ENCODE measurements at places on chromosomes 12 and 14.

- DNase-seq, result no peak
Measured at GRCh38 chr12:73383584-73384222, 1111.5 kb downstream of the TRHDE start.

DNA sequence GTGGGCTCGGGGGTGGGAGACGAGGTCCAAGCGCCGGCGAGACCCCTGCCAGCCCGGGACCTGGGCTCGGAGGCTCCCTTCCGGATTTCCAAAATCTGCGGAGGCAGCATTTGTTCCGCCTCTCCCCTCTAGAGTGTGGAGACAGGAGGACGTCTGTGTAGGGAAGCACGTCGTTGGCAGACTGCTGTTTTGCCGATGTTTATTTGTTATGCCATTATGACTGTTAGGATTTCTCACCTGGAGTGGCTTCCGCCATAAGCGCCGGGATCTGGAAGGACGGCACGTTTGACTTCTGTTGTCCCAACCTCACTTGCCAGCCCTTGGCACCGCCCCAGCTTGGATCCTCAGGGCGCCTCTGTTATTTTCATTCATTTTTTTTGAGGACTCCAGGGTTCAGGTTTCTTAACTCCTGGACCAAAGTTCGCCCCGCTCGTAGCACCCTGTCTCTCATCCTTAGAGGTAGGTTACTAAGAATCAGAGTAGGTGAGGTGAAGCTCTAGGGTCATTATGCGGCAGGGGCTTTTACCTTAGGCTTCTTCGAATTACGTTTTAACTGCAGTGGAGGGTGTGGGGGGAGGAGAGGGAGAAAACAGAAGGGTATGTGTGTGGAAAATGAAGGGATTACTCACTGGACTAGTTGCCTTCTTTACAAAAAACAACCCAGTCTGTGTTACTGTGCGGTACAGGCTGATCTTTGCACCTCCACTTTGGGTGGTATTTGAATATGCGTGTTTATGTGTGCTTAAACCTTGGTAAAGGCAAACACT, 547 bp upstream of the PYGL start:
- no peak for DNase-seq

DNA sequence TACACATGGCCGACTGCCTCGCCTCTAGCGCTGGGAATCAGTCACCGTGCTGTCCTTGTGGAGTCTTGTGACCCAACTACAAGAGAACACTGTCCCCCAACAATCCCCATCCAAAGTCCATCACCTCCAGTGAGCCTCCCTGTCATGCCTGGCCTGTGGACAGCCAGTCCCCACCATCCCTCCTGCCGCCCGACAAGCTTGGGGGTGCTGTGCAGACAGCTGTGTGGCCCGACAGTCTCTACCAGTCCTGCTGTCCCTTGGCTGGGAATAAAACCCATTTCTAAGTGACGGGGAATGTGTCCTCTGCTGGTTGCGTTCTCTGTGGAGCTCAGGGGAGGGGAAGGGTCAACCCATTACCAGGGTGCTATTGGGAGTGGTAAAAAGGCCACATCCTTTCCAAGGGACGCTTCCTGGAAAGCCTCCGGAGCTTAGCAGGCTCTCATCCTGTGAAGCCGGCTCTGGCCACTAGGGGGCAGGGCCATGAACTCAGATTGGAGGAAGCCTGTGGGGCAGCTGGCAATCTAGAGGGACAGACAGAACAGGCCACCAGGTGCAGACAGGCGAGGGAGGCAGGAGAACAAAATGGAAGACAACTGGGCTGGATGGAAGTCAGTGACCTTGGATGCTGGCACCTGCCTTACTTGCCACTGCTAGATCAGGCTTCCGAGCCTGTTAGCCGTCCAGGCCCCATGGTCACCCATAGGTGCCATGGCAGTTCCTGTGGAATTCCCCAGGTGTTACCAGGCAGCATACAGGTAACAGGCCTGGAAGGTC, 12.0 kb upstream of the BLTP3B start:
- peak; percentile 78 for DNase-seq

DNA sequence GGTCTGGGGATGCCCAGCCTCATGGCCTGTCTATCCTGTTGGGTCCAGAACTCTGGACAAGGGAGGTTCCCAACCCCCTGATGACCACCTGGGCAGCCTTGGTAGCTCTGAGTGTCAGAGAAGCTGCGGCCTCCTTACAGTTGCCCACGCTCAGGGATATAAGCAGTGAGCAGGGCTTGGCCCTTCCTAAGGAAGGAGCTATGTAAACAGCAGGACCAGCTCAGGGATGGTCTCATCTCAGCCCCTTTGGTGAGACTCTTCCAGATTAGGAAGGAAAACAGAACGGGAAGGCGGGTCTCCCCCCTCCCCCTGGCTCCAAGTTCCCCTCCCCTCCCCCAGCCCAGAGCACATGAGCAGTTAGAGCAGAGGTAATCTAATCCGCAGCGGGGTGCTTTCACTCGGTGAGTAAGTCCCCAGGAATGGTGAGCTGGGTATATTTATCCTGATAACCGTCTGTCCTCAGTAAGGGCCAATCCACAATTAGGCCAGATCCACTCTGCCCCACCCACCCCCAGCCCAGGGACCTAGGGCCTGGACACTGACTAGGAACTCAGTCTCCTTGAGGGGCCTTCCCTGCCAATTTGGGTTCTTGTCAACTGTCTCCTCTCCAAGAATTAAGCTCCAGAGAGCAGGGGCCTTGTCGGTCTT, 29.5 kb upstream of the RPLP0 start:
- DNase-seq, result no peak

DNA sequence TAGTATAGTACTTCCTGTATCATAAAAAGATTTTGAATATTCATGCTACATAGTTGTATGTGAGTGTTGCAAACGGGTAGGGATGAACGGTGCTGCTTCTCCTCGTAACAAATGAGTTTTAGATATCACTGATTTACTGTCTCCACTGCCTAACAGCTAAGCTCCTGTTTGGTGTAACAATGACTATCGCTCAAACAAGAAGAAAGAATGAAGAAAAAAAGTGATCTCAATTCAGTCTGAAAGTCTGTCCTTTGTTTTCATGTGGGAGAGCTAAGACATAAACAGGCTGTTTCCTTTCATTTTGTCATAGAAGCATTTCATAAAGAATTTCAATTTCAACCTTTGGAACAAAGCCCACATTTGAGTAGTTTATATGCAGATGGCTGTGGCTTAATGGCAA, 26.1 kb upstream of the RTRAF start:
- DNase-seq, result no peak

GRCh38 chr14:28461389-28461788, 305.2 kb upstream of the FOXG1 start:
- no peak for DNase-seq

DNA sequence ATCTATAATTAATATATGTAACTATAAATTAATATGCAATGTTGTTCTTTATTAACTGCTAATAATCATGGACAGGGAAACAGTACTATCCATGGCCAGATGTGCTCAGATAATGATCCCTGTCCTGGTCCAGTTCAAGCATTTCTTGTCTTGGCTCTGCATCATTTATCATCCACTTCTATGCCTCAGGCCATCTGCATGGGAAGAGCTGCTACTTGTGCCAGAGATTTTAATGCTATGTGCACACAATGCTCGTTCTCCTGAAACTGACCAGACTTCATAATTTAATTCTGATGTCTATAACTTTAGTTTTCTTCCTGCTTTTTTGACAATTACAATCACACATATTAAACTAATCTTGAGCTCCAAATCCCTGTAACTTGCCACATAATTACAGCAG, 11.2 kb upstream of the TMX1 start:
- no peak for DNase-seq

- DNase-seq, result no peak
Measured at GRCh38 chr12:113823016-113823415, 143.1 kb downstream of the RBM19 start.

- DNase-seq, result no peak
Measured at GRCh38 chr12:125110641-125111360, 45.6 kb downstream of the AACS start.

DNA sequence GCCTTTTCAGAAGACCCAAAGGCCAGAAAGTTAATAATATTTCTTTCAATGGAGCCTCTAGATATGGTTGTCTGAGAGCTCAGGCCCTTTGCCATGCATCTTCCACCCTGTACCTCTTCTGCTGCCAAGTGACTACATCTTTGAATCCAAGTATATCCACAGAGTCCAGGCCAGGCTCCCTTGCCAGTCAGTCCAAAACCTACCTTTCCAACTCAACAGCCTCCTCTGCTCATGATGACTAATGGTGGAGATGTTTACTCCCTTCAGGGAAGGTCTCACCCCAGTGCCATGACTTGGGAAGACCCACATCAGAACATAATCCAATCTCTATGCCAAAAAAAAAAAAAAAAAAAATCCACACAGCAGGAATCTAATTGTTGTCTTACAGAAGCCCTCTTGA, 20.4 kb downstream of the TTC9 start:
- no peak for DNase-seq

DNA sequence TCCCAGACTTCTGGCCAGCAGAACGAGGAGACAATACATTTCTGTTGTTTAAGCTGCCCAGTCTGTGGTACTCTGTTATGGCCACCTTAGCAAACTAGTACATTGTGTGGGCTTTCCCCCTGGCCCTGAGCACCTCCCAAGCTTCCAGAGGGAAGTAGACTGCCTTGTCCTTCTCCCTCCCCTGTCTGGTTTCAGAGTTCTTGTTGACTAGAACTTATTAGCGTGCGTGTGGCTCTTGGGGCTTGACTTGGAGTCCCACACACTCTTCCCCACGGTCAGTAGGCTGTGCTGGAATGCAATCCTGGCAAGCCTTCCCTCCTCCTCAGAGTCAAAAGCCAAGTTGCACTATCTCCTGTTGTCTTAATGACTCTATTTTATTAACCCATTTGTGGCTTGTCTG, 27.7 kb downstream of the FBLN5 start:
- no peak for DNase-seq

DNA sequence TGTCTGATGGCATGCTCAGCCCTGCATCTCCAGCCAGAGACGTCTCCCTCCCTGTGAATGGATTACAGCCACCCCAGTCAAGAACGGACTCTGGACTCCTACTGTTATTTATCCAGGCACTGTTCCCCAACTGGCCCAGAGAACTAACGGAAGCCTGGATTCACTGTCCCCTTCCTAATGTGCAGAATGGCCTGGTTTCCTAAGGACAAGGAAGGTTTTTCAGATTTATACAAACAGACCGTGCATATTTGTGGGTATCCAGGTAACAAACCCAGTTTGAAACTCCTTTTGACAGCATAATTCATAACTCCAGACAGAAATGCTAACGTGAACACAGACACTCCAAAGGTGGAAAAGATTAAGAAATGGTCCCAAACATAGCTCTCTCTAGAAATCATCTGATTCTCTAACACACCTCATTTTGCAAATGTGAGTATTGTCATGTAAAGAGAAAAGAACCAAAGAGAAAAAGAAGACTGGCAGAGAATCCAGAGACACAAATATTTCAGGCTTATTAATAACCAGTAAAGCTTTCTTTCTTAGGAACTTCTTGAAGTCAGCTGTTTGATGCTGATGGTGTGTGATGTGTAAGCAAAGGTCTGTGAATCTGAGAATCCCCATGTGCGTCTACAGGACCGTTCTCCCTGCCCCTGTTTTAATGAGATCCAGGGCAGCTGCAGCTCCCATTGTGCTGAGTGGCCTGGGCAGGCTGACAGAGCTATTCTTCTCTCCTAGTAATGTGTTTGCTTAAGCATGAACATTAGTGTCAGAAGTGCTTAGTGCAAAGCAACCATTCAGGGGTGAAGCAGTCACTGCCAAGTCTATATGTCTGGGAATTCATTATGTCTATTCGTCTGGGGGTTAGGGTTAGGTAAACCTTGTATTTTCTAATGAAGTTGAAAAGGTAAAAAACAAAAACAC, 86.8 kb upstream of the HIF1A start:
- no peak for DNase-seq

- no peak for DNase-seq
Measured at GRCh38 chr12:90355711-90356355, 599.1 kb downstream of the CCER1 start.

GRCh38 chr12:88870000-88870737, 289.9 kb upstream of the KITLG start:
- no peak for DNase-seq

DNA sequence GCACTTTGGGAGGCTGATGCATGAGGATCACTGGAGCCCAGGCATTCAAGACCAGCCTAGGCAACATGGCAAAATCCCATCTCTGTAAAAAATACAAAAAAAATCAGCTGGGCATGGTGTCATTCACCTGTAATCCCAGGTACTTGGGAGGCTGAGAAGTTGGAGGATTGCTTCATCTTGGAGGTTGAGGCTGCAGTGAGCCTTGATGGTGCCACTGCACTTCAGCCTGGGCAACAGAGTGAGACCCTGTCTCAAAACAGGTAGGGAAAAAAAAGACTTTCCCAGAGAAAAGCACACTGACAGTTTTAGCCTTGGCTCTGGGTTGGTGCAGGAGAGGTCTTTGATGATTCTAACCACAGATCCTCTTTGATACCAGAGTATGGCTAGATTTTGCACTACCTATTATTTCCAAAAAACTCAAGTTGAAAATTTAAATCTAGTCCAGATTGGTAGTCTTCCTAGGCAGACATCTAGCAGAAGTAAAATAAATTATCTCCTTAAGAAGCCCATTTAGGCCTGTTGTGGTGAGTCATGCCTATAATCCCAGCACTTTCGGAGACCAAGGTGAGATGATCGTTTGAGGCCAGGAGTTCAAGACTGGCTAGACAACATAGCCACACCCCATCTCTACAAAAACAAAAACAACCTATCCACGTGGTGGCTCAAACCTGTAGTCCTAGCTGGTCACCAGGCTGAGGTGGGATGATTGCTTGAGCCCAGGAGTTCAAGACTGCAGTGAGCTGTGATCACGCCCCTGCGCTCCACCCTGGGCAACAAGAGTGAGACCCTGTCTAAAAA, 18.6 kb downstream of the LARP4 start:
- peak; percentile 3 for DNase-seq

DNA sequence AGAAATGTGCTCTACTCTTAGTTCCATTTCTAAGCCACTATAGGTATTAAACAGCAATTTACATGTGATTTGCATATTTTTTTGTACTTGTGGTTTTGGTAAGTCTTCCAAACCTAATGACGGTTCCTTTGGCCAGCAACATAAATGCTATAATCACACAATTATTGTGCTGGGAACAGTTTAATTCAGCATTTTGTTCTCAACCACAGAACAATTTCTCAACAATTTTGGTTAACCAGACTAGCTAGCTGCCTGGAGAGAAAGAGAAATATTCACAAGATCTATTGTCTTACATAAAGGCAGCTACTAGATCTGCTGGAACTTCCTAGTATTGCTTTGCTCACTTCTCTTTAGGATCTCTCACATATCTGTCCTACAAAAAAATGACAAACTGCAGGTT, 265.3 kb downstream of the SOX5 start:
- DNase-seq, result no peak

DNA sequence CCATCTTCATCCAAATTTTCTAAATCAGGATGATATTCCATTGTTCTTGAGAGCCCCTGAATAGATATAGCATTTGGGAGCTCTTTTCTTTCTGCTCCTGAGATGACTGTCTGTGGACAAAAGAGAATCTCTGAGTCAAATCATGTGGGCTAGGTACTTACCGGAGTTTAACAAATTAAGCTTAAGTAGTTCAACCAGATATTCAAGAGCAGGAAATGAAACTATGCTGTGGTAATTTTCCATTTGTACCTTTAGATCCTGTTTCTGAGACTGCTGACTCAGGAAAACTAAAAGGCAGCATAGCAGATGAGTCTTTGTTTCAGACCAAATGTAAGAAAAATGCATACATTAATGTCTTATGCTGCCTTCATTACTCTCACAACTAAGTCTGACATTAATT, at the start of gene CLEC7A:
TSS of gene CLEC7A (minus strand) at position 158 of the 400 bp plus-strand sequence. CDS start at position 41, 117 bp downstream.
- no peak for DNase-seq

- DNase-seq, result no peak
Measured at GRCh38 chr12:96457191-96457930, 32.0 kb upstream of the CFAP54 start.

Measured in hematopoietic multipotent progenitor cell treated with erythropoietin and hydrocortisone succinate and interleukin-3 and kit ligand, for 17 days (in vitro differentiated cells).